ENCODE measurements at places on chromosomes 5 and 9. TPM values are rescaled to one million over a fixed set of nuclear protein-coding genes. Genes with fewer than 3 reads are reported as not detected.

The ZNF366 gene
- under 0.01 TPM for total RNA-seq

The ITK gene
- total RNA-seq: not detected

The KIF24 gene
- 2.5 TPM for total RNA-seq

The IFNA2 gene
- not detected for total RNA-seq

The NUTM2F gene
- not detected for total RNA-seq

The FBXL17 gene
- 8.7 TPM for total RNA-seq

The TAF11L4 gene
- not detected for total RNA-seq

The GLRA1 gene
- not detected for total RNA-seq

The AFAP1L1 gene
- total RNA-seq: 9.7 TPM

The PCYOX1L gene
- total RNA-seq: 14.2 TPM

The DNAH5 gene
- 1.7 TPM for total RNA-seq

The RLN1 gene
- total RNA-seq: not detected

The FOXD4L3 gene
- total RNA-seq: not detected

The STPG3 gene
- total RNA-seq: not detected

The CKS2 gene
- total RNA-seq: 278 TPM

The PCDHB14 gene
- 1.4 TPM for total RNA-seq

The TMEM245 gene
- 36.2 TPM for total RNA-seq

The TMEM174 gene
- not detected for total RNA-seq

The COL23A1 gene
- total RNA-seq: not detected

The SPAG8 gene
- total RNA-seq: 0.48 TPM

The LCN9 gene
- not detected for total RNA-seq

The ORM1 gene
- total RNA-seq: 0.24 TPM

The PCDHGB5 gene
- 7.6 TPM for total RNA-seq

The ANKRD31 gene
- under 0.01 TPM for total RNA-seq

The ARL14EPL gene
- total RNA-seq: not detected

The OR13C8 gene
- not detected for total RNA-seq

The QRFP gene
- not detected for total RNA-seq

The ZBED3 gene
- 1.7 TPM for total RNA-seq

The C7 gene
- 3.1 TPM for total RNA-seq

The GRM6 gene
- not detected for total RNA-seq

The HSDL2 gene
- 20.0 TPM for total RNA-seq

The ZDHHC11B gene
- not detected for total RNA-seq

The HDAC3 gene
- 53.3 TPM for total RNA-seq

The IL5 gene
- total RNA-seq: not detected

The TAF11L5 gene
- total RNA-seq: not detected

The NR6A1 gene
- total RNA-seq: 0.52 TPM

The PITX1 gene
- 3.2 TPM for total RNA-seq

The EQTN gene
- total RNA-seq: not detected

The INSL4 gene
- not detected for total RNA-seq

The PBX3 gene
- total RNA-seq: 14.2 TPM

The GLRX gene
- total RNA-seq: 174 TPM

The PRSS3 gene
- 18.9 TPM for total RNA-seq

The PSAT1 gene
- total RNA-seq: 191 TPM

The SLC45A2 gene
- not detected for total RNA-seq

The TICAM2 gene
- total RNA-seq: 4.9 TPM

The IFT74 gene
- 12.0 TPM for total RNA-seq

The PCDHB3 gene
- total RNA-seq: 0.13 TPM

The DCAF12 gene
- 26.6 TPM for total RNA-seq

The GMCL2 gene
- not detected for total RNA-seq

The SHISAL2B gene
- total RNA-seq: not detected

The CSF1R gene
- not detected for total RNA-seq
